Mucosa of descending colon (tissue), 3 donors: ENCODE measurements at places on chromosomes 4 and X. TPM values are rescaled to one million over a fixed set of nuclear protein-coding genes. Genes with fewer than 3 reads are reported as not detected.

DNA sequence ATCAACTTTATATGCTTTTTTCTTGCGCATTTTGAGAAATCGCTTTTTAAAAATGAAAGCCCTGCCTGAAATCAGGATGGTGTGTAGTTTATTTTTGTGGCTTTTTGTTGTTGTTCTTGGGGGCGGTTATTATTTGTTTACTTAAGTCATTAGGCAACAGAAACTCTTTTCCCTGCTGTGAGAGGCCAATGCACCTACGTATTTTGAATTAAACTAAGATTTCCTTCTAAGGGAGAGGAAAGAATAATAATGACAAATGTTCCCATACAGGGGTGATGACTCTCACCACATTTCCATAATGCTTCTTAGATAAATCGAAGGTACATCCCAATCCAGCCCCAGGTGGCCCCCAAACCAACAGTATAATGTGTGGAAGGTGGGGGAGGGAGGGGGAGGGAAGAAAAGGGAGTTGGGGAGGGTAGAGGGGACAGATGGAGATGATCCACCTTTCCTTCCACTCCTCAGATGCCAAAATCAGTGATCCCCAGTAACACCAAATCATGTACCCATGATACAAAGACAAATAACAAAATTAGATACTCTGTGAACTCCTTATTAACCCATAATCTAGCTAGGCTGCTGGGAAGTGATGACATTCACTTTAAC lies 39.6 kb downstream of the ZNF827 start:
- no peak for DNase-seq

- DNase-seq, result peak; percentile 32
These were observed 1.7 kb downstream of the PLAC8 start for GRCh38 chr4:83112678-83113428.

DNA sequence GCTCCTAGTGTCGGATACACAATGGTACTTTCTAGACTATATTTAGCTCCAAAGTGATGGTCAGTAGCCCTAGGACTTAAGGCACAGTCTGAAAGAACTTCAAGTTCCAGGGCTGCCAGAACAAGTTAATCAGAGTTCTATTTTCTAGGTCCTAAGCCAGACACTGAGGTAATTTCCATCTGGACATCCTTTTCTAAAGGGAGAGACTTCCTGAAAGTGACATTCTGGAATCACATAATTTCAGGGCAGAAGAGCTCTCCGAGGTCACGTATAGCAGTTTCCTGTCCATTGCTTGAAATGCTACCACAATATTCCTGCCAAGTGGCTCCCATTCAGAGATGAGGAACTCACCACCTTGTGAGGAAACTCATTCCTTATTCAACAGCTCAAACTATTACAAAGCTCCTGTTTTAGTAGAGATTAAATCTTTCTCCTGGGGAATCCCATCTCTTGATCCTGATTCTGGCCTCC lies 117.9 kb downstream of the COL25A1 start:
- DNase-seq, result no peak

- peak; percentile 75 for DNase-seq
These were observed 44.0 kb downstream of the SLC25A5 start for GRCh38 chrX:119512146-119512800.

Gene DCLK2
- 11.8 TPM for total RNA-seq

Gene FOXP3
- 0.72 TPM for total RNA-seq

Gene CLTRN
- 0.41 TPM for total RNA-seq

Gene TLR3
- total RNA-seq, result 23.6 TPM
